ENCODE measurements at places on chromosomes 1 and 21.

DNA sequence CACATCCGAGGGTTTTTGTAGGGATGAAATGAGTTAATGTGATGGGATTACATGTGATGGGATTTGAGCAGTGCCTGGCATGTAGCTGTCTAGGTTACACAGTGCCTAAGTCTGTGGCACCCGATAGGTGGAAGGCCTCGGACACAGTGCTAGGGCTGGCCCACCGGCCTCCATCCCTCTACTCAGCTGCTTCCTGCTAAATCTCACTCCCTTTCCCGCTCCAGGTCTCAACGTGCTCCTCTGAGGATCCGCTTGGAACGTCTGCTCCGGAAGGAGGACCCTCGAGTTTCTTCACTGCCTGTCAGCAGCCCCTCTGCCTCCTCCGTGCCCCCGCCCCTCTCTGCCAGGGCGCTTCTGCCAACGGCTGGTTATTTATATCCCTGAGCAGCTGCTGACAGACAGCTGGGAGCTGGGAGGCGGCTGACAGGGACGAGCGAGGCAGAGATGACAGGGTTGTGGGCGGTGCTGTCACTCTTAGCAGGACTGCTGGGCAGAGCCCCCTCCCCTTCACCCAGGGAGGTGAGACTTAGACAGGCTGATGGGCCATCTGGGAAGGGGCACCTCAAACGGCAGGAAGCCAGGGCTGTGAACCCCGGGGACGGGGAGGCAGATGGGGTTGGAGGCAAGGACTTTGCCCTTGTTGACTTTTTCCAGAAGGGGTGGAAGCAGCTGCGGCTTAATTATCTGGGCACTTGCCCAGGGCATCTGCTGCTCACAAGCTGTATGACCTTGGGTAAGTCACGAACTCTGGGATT lies 26.6 kb upstream of the LRRN2 start:
- DNase-seq: no peak

GRCh38 chr1:202964791-202965410 lies 2.2 kb downstream of the CYB5R1 start:
- DNase-seq: no peak

GRCh38 chr21:30924146-30924700 lies 42.8 kb upstream of the KRTAP11-1 start:
- no peak for DNase-seq

DNA sequence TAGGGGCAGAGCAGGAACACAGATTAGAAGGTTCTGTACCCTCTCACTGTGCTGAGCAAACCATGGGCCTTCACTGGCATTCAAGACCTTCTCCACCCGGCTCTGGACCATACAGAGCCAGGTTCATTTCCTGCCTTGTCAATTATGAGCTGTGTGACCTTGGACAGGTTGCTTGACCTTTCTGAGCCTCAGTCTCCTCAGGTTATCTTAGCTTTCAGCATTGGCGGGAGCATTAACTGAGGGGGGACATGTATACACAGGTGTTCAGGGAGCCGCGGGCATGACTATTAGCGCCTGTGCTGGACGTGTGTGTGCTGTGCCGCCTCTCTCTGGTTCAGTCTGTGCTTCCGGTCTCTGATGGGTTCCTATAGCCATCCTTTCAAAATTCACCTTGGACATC lies 32.1 kb downstream of the HTR6 start:
- no peak for DNase-seq

GRCh38 chr1:97006044-97006661 lies 284.6 kb downstream of the PTBP2 start:
- no peak for DNase-seq

GRCh38 chr1:155651861-155652661 lies 36.5 kb downstream of the YY1AP1 start:
- DNase-seq: no peak
